Hematopoietic multipotent progenitor cell treated with erythropoietin and hydrocortisone succinate and interleukin-3 and kit ligand, for 15 days (in vitro differentiated cells): ENCODE measurements at places on chromosomes 1 and 21.

DNA sequence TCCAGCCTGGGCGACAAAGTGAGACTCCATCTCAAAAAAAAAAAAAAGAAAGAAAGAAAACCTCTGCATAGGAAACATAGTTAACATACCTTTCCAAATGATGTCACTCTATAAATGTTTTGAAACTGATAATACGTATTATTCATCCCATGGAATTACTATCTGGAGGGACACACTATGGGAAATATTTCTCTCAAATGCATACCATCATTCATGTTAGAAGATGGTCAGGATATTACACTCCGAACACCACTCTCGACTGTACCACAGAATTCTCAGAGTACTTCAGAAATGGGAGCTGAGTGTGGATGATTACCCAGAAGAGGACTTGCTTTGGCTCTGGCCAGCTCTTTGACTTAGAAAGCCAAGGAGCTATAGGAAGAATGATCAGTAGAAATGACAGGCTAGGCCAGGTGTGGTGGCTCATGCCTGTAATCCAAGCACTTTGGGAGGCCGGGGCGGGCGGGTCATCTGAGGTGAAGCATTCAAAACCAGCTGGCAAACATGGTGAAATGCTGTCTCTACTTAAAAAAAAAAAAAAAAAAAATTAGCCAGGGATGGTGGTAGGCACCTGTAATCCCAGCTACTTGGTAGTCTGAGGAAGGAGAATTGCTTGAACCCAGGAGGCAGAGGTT lies 5.2 kb upstream of the LIN28A start:
- no peak for DNase-seq

DNA sequence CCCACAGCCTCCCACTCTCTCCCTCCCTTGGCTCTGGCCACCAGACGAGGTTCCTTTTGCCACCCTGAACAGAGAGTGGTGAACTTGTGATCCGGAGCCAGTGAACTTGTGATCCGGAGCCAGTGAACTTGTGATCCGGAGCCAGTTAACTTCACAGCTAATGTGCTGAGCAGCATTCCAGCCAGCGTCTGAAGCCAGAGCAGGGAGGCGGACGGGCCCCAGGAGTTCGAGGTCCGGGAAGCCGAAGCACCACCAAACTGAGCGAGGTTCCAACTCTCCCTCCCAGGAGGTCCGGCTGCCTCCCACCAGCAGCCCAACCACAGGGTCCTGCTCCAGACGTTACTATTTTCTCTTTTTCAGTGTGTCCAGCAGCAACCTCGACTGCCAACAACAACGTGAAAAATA lies 85.8 kb downstream of the SYF2 start:
- DNase-seq = no peak

DNA sequence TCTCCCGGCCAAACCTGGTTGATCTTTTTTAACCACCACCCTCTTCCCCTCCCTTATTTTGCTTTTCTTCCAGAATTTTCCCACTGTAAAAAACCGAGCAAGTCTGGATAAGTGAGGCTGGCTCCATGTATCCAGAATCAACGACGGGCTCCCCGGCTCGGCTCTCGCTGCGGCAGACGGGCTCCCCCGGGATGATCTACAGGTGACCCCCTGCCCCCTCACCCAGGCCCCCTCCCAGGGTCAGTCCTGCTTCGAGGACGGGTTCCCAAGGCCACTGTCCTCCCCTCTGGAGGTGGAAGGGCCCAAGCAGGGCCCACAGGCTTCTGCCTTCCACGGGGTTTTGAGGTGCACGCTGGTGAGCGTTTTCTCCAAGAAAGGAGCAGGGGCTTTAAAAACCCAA lies 5.2 kb upstream of the KCNAB2 start:
- DNase-seq = no peak

DNA sequence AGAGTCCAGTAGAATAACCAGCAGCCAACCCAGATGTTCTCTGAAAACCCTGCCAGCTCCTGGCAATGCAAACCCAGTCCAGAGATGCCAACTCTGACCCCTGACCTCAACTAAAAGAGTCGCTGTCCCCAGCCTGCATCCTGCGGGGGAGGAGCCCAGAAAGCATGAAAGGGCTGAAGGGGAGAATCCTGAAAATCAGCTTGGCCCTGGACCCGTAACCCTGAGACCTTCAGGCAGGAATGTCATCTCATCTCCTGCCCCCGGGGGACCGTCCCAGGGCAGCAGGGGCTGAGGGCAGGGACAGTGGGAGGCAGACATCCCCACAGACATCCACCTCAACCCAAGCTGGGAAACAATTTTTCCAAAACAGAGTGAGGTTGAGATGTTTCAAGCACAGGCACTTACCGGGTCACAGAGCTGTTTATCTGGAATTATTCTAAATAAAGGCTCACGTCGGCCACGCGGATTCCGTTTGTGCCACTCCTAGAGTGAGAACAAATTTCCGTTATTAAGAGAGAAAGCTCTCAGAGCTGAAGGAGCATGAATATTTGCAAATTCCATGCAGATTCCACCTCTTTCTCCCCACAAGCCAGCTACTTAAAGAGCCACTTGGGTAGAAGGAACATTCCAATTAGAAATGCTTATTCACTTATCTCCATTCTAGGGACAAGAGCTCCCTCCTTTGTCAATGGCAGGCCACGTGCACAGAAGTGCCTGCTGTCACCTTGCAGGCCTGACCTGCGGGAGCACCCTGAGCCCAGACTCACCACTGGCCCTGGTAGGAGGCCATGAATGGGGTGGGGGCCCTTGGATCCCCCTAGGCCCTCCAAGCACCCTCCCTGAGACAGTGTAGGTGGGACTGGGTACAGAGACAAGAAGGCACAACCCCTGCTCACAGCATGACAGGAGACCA lies 240.1 kb downstream of the NPHP4 start:
- no peak for DNase-seq

GRCh38 chr1:16241221-16241708 lies 4.3 kb upstream of the CPLANE2 start:
- no peak for DNase-seq

GRCh38 chr1:20187103-20187812 lies 940 bp upstream of the PLA2G2C start:
- peak; percentile 48 for DNase-seq
